Erythroblast (primary cell): ENCODE measurements at places on chromosomes 3 and 15.

- peak; percentile 67 for DNase-seq
These were observed 25.7 kb downstream of the FSIP1 start for GRCh38 chr15:39756806-39757522.

DNA sequence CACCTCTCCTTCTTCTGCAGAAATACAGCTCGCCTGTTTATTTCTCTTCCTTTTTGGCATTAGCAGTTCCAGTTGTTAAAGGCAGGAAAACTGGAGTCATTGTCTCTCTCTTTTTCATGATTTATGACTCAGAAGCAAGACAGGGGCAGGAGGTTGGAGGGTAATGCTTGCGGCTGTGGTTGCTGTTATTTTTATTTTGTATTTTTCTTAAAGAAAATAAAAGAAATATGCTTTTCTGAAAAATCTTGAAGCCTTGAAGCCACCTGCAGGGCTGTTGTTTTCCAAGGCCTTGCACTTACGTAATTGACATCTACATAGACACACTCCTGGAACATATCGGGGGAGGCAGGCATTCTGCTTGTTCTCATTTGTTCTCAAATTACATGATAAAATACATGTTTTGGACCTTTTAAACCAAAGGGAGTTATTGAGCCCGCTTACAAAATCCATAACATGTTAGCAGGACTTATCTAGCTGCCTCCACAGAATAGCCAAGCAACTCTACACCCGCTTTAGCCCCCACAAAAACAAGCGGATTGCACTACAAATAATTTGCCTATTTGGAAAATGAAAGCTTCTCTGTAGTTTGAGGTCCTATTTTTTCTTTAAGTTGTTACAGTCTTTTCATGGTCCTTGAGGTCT is 1004.6 kb upstream of the NR2F2 start:
- DNase-seq, result no peak

DNA sequence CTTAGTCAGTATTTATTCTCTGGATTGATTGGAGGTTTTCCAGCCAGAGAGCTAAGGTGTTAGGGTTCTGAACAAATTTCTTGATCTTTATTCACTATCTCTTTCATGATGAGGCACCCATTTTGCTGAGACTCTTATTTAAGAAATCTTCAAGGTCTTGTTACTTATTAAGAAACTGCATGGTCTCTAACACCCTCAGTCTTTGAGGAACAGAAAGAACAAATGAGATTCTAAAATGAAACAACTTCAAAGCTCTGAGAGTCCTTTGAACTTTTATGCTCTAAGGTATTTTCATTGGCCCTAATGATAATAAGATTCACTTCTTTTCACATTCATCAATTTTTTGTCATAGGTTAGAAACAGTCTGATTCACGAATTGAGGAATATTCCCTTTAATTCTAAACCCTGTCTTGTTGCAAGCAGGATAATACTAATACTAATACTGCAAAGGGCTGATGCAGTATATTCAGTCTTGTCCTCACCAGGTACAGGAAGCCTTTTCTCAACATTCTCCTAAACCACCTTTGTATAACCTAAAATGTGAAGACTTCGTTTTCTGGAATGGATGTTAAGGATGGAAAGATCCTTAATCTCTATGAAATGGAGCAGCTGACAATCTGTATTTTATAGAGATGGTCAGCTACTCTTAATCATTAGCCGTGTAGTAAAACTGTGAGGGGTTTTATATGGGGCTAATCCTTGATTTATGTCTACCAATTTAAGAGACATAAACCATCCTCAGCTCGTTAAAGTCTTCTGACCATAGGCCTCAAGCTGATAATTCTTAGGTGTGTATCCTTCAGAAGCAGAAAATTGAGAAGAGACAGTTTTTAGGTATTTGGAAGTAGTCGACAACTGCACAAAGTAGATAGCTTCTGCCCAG is 198.3 kb downstream of the OTOL1 start:
- DNase-seq, result no peak

- DNase-seq, result no peak
These were observed 631.5 kb upstream of the NR2F2 start for GRCh38 chr15:95698951-95699350.

- DNase-seq, result peak; percentile 62
These were observed 68.0 kb downstream of the ATP11B start for GRCh38 chr3:182861348-182861747.

GRCh38 chr15:87732976-87733375 is 523.6 kb downstream of the NTRK3 start:
- DNase-seq, result no peak

DNA sequence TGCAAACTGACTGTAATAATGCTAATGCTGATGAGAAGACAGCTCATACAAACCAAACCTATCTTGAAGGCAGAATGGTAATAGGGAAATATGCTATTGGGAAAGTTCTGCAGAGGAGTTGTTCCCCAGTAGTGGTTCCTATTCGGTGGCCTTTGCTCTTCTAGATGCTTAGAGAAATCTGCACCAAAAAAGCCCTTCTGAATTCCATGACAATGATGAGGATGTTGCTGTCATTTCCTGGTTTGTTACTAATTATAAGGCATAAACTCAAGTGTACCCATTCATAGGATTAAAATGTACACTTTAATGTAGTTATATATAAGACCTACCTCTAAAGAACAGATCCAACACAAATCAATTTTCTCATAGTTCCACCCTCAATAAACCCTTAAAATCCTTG is 30.1 kb downstream of the TOMM70 start:
- no peak for DNase-seq

DNA sequence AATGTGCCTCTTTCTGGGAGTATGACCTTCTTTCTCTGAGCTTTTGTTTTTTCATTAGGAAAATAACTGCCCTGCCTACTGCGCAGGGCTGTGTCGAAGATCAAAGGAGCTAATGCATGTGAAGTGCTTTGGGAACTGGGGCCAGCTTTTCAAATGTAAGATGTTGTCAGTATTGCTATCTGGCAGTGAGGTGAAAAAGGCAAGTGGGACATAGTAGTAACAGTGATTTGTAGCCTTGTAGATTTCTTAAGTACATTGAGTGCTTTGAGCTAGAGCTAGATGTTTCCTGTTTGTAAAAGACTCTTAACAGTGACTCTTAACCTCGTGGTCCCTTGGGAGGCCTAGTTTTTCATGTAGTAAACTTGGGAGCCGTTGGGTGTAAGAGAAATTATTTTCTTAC is 126.5 kb downstream of the ECT2 start:
- no peak for DNase-seq

GRCh38 chr3:165513715-165514701 is 317.8 kb upstream of the SLITRK3 start:
- DNase-seq, result no peak

GRCh38 chr15:23561914-23562313 is 3.6 kb upstream of the MKRN3 start:
- no peak for DNase-seq

- no peak for DNase-seq
These were observed 28.5 kb downstream of the SLC6A6 start for GRCh38 chr3:14430706-14431451.

DNA sequence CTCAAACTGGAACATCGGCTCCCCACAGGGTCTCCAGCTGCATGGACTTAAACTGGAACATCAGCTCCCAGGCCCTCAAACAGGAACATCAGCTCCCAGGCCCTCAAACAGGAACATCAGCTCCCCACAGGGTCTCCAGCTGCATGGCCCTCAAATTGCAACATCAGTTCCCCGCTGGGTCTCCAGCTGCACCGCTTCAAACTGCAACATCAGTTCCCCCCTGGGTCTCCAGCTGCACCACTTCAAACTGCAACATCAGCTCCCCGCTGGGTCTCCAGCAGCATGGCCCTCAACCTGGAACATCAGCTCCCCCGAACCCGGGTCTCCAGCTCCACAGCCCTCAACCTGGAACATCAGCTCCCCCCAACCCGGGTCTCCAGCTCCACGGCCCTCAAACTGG is 82.0 kb downstream of the TFRC start:
- DNase-seq, result no peak

DNA sequence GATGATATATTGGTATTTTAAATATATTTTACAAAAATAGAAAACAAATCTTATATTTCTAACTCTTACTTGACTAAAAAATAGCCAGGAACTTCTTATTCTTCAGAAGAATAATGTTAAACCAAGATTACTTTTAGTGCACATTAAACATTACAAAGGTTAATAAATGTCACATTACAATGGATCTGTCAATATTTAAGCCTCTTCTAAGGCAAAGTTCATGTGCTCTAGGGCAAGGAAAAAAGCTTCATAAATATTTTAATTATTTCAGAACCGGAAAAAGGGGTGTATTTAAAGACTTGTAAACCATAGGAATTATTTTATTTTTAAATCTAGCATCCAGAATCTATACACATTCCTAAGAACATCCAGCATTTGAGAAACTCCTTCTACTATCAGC is 166.9 kb upstream of the ROBO2 start:
- no peak for DNase-seq

DNA sequence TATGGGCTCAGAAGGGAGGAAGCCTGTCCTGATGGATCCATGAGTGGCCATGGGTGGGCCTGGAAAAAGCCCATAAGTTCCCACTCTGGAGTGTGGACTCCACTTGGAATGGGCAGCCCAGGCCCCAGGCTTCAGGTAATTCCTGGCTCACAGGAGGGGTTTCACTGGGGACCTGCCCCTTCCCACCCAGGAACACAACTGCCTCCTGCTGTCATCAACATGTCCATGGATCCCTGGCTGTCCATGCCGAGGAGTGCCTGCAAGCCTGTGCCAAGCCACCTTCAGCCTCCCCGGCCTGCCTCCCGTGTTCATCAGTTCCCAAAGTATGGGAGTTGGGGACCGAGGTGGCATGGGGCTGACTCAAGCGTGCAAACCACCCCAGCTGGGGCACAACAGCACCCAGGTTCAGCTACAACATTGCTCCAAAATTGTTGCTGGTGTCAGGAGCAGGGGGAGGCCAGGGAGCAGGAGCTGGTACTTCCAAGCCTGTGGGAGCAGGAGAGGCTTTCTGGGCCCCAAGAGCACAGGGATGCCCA is 470.9 kb upstream of the ARL6 start:
- no peak for DNase-seq

DNA sequence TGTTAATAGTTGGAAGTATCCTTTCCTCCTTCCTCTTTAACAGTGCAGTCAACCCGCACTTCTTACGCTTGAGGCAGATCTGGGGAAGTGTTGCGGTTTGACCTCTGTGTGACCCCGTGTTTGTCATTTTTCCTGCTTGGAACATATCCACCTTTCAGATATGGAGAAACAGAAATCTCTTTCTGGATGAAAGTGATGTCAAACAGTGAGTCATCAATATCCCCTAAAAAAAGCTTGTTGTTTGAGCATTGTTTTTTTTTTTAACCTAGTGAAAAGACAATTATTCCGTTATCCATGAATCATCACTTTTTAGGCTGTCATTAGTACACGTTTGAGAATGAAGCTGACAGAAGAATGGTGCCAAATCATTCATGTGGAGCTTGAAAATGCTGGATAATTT is 293.7 kb downstream of the ARPP21 start:
- DNase-seq, result no peak

GRCh38 chr3:68878322-68878721 is 54.0 kb downstream of the TAFA4 start:
- DNase-seq, result peak; percentile 2
